Skin of body (tissue), 3 donors: ENCODE measurements at places on chromosomes 12 and 14.

GRCh38 chr12:127079636-127080035 lies 1187.3 kb upstream of the TMEM132C start:
- DNase-seq = no peak

- DNase-seq = no peak
Observed at GRCh38 chr14:93713726-93714405, 74.4 kb downstream of the PRIMA1 start.

- DNase-seq = no peak
Observed at GRCh38 chr14:104545942-104546501, 33.5 kb upstream of the C14orf180 start.

GRCh38 chr12:85516667-85517325 lies 236.8 kb downstream of the ALX1 start:
- DNase-seq = no peak

DNA sequence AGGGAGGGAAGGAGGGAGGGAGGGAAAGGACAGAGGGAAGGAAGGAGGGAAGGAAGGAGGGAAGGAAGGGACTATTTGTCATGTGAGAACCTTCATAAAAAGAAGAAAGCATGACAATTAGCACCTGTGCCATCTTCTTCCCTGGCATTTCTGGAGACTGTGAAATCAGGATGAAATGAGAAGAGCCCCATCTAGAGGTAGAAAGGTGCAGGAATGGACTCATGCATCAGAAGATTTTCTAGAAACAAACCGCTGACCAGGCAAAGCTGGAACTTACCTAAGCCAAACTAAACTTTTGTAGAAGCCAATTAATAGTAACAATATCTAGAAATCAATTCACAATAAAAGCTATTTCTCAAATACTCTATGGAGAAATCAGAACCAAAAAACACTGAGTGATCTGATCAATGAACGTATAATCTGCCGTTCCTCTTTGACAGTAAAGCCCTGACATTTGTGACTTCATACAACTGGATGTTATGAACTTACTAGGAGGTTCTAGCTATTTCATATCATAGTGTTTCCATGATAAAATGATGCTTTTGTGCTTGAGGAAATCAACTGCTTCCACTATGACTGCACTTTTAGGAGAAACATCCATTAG lies 24.4 kb upstream of the CRACR2A start:
- DNase-seq = no peak
